ENCODE measurements at places on chromosomes 4 and X. TPM values are rescaled to one million over a fixed set of nuclear protein-coding genes. Genes with fewer than 3 reads are reported as not detected.

GRCh38 chr4:71126719-71127118 is 133.3 kb downstream of the DCK start:
- ATAC-seq, result no peak

DNA sequence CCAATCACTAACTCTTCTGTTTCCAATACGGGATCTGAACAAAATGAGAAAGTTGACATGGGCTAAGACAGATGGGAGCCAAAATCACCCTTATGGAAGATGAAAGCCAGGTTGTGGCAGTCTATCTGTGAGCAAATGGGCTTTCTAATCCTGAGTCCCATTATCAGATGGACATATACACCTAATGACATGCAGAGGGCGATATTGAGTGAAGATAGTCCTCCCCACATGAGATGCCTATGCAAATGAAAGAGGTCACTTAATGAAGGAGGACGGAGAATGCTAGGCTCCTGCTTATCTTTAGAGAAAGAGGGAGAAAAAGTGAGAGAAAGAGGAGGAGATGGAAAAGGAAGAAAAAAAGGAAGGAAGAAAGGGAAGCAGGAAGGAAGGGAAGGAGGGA is 547.5 kb downstream of the NLGN4X start:
- no peak for ATAC-seq

DNA sequence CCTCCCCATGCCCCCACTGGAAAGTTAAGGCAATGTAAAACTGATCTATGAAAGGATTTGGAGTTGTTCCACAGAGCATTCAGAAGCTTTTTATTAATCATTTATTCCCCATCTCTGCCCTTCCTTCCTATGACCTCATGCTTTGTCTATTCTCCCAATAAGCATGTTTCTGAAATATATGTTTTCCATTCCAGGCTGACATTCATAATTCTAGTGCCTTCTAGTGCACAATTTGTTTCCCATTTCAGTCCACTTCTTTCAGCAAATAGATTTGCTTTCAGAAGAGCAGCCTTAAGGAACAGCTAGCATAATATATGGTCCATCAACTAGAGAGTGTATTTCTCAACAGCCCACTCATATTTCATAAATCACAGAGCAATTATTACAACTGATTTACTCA is 77.1 kb upstream of the ATXN3L start:
- ATAC-seq, result peak; percentile 42

TGIF2LX gene
- total RNA-seq, result not detected

GRCh38 chrX:29295987-29296680 is 708.9 kb downstream of the IL1RAPL1 start:
- no peak for ATAC-seq

CENPVL2 gene
- total RNA-seq, result 0.75 TPM

DNA sequence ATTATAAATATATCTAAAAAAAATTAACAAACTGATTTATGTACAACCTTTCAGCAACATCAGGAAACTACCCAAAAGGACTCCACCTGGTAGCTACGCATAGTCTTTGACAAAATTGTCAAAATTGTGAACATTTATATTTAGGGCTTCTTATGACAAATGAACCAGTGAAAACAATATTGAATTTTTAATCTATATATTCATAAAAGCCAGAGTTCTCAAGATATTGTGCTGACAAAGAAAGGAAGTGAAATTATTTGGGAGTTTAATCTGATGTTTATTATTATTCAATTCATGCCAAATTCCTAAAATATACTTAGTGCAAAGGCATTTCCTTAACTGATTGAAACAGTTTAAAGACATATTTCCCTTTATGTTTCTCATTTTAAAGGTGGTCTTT is 5.3 kb upstream of the SULT1B1 start:
- ATAC-seq, result no peak

GRCh38 chr4:47145630-47146029 is 114.3 kb downstream of the GABRB1 start:
- ATAC-seq, result peak; percentile 98

GRCh38 chr4:75037252-75037651 is 104.3 kb downstream of the PARM1 start:
- no peak for ATAC-seq

GRCh38 chr4:54659749-54660535 is 2.2 kb downstream of the KIT start:
- ATAC-seq, result no peak

All from motor neuron (in vitro differentiated cells).